T-cell (primary cell): ENCODE measurements at places on chromosomes 3 and 15. TPM values are rescaled to one million over a fixed set of nuclear protein-coding genes. Genes with fewer than 3 reads are reported as not detected.

The SFMBT1 gene
- total RNA-seq: 37.7 TPM

The FBXO40 gene
- total RNA-seq: not detected

DNA sequence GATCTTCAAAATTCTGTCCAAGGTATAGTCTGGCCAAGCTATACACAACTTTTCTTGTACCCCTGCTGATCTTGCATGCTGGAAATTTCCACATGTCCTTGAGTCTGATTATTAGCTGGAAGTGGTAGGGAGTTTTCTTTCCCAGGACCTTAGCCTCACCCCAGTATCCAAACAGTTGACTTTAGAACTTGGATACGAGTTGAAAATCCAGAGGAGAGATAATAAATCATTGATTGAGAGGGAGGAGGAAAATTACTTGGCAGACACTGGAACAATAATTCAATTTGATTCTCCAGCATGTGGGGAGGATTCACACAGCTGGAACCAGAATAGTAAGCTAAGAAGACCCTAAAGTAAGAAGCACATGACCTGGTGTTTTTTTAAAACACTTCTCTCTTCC, 116.4 kb downstream of the IL5RA start:
- DNase-seq: no peak

- no peak for DNase-seq
Measured at GRCh38 chr3:21528291-21528995, 222.6 kb downstream of the ZNF385D start.

DNA sequence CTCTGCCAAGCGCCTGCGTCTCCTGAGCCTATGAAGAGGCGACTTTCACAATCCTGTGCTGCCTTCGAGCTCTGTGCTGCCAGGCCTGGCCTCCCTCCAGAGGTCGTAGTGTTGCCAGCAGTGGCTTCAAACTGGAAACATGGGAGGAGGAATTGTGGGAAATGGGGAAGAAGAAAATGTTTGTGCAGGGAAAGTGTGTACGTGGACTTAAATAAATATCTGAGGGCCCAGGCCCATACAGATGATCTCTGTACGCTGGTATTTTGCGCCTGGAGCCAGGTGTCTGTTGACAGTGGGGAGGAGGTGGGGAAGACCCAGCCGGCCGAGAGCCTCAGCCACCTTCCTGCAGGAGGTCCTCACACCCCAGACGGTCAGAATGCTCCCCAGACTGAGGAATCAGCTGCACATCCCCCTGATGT, 44.6 kb downstream of the ZBTB38 start:
- DNase-seq: no peak

DNA sequence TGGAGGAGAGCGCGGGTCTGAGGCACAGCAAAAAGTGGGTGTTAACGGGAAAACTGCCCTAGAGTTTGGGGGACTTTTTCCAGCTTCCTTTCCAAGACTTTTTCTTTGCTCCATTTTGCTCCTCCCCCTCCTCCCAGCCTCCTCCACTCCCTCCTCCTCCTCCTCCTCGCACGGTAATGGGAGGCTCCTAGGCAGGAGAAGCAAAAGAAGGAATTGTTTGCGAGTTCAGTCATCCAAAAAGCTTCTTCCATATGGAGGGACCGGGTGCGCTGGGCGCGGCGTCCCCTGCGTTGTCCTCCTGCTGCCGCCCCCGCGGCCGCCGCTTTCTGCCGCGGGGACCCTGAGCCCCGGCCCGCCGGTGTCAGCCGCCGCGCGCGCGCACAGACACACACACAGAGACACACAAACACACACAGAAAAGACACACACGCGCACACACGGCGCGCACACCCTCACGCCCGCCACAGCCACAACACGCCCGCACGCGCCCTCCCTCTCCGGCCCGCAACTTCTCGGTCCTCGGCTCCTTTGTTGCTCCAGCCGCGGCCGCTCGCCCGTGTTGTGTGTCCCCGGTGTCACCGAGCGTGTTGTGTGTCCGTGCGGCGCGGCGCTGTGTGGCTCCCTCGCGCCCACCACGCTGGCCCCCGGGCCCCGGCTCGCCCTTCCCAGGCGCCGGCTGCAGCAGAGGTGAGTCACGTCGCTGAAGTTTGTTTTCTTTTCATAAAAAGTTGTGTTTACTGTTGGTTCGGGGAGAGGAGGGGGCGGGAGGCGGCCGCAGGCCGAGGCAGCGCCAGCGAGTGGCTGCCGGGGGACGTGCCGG, at the start of gene BOC:
TSS of gene BOC (plus strand) at position 228 of the 820 bp plus-strand sequence. CDS start 38,246 bp downstream, outside the sequence.
- DNase-seq: no peak

GRCh38 chr15:83105440-83105839, 2.0 kb upstream of the TM6SF1 start:
- DNase-seq: no peak

DNA sequence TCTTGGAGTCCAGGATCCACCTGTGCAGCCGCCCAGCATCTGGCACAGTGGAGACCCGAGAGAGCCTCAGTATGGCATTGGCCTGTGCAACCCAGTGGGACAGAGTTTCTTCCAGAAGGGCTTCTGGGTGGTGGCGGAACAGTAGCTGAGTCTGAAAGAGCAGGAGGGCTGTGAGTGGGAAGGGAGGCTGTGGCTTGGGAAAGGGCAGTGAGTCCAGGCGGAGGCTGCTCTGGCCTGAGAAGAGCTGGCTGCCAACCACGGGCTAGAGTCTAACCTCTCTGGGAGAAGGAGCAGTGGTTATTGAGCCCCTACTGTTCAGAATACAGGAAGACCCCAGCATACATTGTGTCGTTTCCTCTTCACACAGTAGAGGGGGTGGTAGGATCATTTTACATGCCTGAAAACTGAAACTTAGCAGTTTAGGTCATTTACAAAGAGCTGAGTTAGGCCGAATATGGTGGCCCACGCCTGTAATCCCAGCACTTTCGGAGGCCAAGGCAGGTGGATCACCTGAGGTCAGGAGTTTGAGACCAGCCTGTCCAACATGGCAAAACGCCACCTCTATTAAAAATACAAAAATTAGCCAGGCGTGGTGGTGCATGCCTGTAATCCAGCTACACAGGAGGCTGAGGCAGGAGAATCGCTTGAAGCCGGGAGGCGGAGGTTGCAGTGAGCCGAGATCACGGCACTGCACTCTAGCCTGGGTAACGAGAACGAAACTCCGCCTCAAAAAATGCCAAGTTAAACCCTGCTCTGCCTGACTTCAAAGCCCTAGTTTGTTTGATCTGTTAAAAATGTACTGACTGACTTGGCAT, 3.2 kb downstream of the AEN start:
- peak; percentile 45 for DNase-seq

DNA sequence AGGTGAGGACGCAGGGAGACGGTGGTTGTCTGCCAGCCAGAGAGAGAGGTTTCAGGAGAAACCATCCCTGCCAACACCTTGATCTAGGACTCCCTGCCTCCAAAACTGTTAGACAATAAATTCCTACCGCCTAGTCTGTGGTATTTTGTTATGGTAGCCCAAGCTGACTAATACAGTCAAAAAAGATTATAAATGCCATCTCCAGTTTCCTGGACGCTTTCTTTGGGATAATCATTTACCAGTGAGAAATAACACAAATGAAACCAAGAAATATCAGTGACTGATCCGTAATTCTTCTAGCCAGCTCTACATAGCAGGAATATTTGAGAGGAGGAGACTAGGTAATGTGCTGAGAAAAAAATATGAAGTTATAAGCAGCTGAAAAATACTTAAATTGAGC, 707.8 kb upstream of the LMCD1 start:
- DNase-seq: no peak

GRCh38 chr3:196237203-196237602, 20.9 kb downstream of the SLC51A start:
- DNase-seq: no peak

DNA sequence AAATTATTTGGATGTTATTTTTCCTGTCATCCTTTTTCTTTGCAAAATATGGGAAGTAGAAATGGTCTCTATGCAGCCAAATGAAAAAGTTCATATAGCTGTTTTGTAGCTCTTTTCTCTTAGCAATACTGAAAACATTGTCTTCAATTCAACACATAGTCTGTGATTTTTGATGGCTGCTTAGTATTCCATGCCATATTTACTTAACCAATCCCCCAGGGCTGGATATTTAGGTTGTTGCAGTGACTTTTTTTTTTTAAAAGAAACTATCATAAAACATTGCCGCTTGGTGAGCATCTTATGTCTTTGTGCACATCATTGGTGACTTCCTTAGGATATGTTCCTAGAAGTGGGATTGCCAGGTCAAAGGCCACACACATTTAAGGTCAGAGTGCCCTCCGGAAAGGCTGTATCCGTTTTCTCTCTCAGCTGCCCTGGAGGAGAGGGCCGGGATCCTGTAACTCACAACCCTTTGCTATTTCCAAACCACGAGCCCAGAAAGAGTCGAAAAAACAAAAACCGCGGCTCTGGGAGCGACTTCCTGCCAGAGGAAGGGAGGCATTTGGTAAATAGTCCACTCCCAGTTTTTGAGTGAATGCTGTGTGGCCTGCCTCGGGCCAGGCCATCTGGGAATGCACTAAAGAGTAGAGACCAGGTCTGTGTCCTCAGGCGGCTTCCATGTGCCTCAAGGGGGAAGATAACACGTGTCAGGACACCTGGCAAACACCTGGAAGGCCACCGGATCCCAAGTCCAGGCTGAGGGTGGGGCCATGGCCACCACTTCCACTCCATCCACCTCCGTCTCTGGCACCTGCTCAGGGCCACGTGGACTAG, 41.9 kb downstream of the SMAD6 start:
- DNase-seq: no peak

DNA sequence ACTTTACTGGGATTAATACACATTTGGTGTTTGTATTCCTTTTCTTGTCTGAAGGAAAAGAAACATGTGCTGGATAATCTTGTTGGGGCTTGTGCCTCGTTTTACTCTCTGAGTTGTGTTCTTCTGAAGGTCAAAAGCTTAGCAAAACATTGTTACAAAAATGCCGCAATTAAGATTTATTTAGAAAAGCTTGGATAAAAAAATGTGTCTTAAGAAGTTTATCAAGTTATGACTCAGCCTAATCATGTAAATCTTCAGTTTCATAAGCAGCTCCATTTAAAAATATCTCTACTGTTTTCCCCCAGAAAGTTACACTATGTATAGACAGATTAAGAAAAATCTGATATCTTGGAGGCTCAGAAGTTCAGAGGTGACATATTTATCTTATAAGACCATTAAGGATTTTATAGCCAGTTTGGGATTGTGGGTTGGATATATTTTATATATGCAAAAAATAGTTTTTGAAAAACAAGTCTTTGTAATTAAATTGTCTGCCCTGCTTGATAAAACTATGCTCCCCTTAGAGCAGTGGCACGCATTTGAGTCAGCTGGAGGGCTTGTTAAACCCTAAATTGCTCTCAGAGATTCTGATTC, 56.5 kb downstream of the CLDN11 start:
- no peak for DNase-seq

DNA sequence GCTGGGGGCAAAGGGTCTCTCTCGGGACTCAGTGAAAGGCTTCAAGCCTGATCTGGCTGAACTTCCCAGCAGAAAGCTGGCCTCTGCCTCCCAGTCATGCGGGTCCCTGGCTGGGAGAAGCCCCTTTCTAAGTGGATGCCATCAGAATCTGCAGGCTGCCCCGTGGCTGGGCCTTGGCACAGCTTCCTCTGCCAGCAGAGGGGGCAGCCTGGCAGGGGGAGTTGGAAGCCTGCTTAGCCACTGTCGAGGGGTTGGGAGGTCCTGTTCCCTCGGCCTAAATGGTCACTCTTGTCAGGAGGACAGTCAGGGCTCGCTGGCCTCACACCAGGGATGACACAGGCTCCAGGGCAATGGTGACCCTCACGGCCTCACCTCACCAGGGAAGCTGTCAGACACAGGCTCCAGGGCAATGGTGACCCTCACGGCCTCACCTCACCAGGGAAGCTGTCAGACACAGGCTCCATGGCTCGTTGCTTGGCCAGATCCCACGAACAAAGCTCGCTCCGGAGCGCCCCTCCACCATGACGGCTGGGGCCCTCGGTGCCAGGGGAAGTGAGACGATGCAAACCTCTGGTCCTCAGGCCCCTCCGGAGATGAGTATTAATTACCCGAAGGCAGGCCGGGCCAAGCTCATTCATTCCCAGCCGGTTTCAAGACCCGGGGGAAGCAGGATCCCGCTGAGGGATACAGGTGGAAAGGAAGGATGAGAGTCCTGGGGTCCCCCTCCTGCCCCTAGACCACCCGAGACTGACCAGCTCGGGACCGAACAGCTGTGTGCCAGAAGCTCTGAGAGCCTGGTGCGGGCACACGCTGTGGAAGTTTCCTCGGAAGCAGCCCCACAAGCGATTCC, 151.0 kb downstream of the CHSY1 start:
- DNase-seq: no peak

DNA sequence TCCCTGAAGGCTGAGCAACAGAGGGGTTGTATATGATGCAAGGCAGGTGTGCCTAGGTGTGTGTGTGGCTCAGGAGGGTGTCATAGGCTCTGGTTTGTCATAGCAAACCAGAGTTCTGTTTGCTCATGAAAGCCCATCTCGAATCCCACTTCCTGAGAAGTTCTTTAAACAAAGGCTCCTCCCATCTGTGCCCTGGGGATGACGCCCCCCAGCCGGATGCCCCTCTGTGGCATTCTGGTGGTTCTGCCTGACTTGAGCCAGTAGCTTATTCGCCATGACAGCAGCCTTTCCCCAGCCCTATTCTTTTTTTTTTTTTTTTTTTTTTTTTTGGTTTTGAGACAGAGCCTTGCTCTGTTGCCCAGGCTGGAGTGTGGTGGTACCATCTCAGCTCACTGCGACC, 45.4 kb downstream of the PDIA5 start:
- DNase-seq: no peak

DNA sequence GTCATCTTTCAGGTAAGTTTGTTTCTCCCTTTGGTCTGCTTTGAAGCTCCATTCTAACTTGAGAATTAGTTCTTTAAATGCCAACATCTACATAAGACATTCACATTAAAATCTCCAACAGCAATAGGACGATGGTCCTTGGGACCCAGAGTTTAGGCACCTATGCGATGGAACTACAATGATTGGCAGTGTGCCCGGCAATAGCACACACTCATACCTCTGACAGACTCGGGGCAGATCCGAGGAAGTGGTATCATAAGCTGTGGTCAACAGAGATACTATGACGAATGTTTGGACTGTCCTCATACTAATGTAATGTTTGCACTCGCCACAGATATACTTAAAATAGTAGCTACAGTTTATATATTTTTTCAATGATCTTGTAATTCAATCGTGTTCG, 34.2 kb upstream of the NR2F2 start:
- DNase-seq: no peak

GRCh38 chr15:71686221-71687050, 123.9 kb upstream of the NR2E3 start:
- no peak for DNase-seq

GRCh38 chr3:187725653-187726370, 19.5 kb downstream of the BCL6 start:
- DNase-seq: no peak
